ENCODE measurements at places on chromosomes 3 and 15.

- no peak for DNase-seq
Measured at GRCh38 chr3:27678234-27678633, 43.9 kb downstream of the EOMES start.

- no peak for DNase-seq
Measured at GRCh38 chr3:69020424-69020823, 6.9 kb upstream of the EOGT start.

- DNase-seq: no peak
Measured at GRCh38 chr3:105394177-105394576, 27.5 kb downstream of the ALCAM start.

DNA sequence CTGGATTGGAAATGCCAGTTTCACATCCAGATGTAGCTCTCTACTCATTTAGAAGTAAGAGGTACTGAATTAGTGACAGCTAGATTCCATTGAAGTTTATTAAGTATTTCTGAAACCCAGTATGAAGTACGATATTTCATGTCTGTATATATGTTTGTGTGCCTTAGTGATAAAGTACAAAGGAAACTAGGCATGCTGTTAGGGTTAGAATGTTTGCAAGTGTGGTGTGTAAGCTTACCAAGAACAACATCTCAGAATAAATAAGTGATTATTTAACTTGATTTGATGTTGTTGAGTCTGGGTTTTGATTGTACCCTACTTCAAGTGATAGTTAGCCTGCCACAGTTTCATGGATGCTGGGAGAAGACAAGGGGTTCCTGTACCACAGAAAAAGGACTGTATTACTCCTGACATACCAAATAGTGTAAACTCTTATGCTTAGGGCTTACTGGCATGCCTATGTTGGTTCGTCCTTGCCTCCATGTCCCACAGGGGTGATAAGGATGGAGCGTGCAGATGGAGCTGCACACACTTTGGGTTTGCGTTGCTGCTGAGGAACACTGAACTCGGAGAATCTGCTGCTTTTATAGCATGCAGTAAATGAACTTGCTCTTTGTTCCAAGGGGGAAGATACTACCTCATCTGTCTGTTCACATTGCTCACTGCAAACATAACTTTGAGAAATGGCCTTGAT, 43.6 kb downstream of the FNDC3B start:
- no peak for DNase-seq

GRCh38 chr3:152970851-152971250, 135.9 kb downstream of the P2RY1 start:
- no peak for DNase-seq

GRCh38 chr3:136277634-136278033, 27.5 kb downstream of the PCCB start:
- DNase-seq: no peak

- DNase-seq: no peak
Measured at GRCh38 chr15:31222773-31223341, 103.8 kb upstream of the KLF13 start.

DNA sequence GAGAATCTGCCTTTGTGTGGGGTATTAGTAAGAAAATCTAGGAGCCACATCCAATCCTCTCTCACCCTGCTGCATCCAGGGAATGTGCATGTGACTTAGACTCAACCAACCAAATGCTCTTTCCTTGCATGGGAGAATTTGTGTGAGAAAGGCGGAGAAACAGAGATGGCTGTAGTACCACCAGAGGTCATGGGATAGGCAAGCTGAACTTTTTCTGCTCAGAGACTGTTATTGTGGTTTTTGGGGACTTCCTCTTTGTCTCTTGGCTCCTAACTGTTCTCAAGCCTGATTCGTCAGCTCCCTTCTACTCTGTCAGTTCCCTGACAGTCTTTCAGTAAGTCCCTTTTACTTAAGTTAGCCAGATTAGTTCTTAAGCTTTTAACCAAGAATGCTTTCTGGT, 2.6 kb upstream of the ZSCAN2 start:
- no peak for DNase-seq

- DNase-seq: no peak
Measured at GRCh38 chr3:170095771-170096170, 58.0 kb downstream of the GPR160 start.

DNA sequence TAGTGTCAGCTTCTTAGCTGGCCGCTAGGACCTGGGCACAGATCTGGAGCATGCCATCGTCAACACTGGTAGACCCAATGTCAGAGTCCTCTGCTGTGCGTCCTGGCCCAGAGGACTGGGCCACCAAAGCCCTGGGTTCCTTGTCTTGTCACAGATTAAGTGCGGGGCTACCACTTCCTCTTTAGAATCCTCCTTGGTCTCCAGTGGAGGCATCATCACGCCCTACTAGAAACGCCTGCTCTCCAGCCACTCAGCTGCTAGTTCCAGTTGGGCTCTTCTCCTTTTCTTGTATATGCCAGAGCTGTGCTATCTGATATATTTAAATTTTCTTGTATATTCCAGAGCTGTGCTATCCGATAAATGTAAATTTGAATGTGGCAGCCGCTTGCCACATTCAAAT, 11.2 kb downstream of the PPCDC start:
- no peak for DNase-seq

DNA sequence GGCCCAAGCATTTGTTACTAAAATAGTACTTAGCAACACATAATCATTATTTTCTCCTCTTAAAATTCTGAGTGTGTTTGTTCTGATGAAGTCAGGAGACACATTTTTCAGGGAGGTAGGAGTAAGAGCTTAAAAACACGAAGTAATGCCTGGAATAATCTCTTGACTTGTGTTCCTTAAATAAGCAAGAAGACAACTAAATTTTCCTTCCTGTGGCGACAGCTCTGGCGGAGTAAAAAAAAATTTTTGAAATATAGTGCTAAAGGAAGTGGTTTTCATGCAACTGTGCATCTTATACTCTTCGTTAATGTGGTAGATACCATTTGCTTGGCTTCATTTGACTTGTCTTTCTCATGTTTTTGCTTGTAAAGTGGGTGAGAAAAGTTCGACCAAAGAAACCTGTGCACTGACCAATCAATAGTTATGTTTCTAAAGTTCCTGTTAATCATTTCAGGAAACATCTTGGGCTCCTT, 11.1 kb upstream of the MBNL1 start:
- DNase-seq: no peak

DNA sequence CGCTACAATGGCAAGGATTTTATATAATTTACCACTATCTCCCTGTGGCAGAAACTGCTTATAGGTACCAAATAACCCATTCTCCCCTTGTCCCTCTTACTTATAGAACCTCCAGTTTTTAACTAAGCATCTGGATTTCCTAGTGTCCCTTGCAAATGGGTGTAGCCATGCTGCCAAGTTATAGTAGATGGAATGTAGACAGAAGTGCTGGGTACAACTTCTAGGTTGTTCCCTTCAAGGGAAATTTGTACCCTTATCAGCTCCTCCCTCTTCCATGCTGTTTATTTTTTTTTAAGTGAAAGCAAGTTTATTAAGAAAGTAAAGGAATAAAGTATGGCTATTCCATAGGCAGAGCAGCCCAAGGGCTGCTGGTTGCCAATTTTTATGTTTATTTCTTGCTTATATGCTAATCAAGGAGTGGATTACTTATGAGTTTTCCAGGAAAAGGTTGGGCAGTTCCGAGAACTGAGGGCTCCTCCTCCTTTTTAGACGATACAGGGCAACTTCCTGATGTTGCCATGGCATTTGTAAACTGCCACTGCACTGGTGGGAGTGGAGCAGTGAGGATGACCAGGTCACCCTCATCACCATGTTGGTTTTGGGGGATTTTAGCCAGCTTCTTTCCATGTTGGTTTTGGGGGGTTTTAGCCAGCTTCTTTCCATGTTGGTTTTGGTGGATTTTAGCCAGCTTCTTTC, 40.1 kb upstream of the TM4SF19 start:
- no peak for DNase-seq

DNA sequence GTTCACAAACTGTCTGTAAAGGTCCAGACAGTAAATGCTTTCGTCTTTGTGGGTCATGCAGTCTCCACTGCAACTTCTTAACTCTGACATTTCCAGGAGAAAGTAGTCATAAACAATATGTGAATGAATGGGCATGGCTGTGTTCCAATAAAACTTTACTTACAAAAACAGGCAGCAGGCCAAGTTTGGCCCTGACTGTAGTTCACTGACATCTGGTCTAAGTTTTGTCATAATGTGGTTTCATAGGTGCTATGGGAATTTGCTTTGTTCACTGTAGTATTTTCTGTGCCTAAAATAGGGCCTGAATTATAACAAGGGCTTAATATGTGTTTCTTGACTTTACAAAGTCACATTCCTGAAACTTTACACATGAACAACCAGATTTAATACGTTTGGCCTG, 186.0 kb upstream of the KBTBD8 start:
- DNase-seq: no peak

DNA sequence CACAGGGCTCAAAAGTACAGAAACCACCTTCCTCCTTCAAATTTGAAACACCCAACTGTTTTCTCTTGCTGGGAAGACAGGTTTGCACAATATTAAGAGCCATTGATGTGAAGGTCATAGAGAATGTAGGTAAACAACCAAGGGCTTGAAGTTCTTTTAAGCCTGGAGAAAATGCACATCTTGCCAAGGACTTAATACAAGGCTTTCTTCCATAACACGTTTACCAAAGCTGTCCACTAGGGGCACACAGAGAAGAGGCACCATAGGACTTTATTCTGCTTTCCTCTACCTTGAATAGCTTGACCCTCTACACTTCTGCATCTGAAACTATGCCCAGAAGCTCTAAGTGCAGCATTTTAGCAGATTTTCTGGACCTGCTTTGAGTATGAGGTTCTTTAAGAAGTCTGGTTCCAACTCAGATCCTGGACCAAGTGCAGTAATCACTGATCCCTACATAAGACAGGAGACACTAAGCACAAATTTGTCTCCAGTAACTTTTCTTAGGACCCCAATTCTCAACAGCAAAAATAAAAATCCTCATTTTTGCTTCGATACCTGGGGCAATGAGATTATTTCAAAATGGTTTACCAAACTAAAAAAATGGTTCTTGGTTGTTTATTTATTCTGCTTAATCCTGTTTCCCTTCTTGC, 138.0 kb downstream of the FBN1 start:
- peak; percentile 6 for DNase-seq

- DNase-seq: peak; percentile 97
Measured at GRCh38 chr15:68620721-68621527, 42.1 kb downstream of the CORO2B start.

DNA sequence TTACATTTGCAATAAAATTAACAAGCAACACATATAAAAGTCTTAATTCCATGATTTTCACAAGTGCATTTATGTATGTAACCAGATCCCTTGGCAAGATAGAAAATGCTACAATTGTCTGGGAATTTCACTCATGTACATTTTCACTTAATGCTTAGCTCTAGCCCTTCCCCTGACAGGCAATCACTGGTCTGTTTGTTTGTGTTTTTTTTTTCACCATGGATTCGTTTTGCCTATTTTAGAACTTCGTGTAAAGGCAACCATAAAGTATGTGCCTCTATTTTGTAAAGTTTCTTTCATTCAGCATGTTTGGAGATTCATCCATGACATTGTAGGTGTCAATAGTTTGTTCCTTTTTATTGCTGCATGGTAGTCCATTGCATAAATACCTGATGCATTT, 260.9 kb upstream of the SLCO3A1 start:
- no peak for DNase-seq

DNA sequence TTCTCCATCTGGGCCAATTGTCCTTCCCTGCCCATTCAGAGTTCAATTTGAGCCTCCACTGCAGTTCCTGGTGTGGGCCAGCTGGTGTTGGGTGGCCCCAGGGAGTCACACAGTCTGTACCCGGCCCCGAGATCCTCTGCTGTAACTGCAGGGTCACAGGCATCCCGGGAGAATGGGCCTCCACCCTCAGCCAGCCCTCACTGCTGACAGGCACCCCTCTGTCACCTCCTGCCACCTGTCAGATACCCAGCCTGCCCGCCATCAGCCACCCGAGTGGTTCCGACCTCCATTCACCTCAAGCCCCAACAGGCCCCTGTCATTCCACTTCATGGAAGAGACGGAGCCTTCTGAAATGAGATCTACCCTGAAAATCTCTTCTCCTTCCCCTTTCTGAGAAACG, 73.2 kb downstream of the ST8SIA2 start:
- DNase-seq: no peak

GRCh38 chr15:85008474-85009260, 27.0 kb downstream of the PDE8A start:
- no peak for DNase-seq

GRCh38 chr15:93882141-93882540, 349.2 kb upstream of the MCTP2 start:
- DNase-seq: no peak

DNA sequence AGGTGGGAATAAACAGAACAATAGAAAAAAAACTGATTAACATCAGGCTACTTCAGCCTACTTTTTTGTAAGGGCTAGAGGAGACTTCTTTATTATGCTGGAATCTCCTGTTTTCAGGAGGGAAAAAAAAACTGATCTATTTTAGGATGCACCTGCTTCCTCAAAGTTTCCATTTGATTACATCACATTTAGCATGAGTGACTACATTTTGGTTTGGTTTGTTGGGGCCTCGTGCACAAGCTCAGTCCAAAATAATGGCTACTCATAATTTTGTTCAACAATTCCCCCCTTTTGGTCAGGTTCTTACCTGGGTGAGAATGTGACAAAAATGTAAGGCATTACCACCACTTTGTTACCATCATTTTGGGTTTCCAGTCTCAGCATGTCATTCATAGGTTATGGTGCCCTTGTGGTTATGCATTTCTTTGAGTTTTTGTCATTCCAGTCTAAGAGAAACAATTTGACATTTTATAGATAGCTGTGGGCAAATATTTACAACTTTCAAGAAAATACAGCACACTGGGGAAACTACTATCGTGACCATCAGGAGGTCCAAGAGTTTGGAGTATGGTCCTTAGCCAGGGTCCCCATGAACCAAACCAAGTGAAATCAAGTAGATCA, 93.6 kb upstream of the ATP11B start:
- DNase-seq: no peak

DNA sequence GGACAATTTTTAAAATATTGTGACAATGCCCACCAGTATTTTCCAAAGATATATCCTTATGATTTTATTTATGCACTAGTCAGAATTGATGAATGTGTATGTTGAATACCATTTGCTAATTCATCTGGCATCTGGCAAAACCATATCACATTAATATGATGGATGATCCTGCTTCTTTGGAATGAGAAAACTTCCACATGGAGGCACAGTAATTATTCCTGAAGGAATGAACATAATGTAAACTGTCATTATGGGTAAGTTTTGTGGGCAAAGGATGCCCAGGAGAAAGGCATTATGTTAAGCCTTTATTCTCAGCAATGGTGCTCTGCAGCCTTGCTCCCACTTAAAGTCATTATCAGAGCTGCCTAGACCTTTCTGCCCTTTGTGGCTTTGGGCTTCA, 113.0 kb upstream of the MME start:
- no peak for DNase-seq

- no peak for DNase-seq
Measured at GRCh38 chr3:12893247-12893646, 51.9 kb upstream of the RPL32 start.

DNA sequence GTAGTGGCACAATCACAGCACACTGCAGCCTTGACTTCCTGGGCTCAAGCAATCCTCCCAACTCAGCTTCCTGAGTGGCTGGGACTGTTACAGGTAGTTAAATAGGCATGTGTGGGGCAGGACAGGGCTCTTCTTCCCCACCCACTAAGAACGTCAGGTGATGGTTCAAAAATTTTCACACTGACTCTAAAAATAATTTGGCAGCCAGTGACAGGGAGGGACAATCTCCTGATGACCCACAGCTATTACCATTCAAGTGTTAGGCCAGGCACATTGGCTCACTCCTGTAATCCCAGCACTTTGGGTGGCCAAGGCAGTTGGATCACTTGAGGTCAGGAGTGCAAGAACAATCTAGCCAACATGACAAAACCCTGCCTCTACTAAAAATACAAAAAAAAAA, 12.2 kb upstream of the TRMT10C start:
- DNase-seq: no peak

- no peak for DNase-seq
Measured at GRCh38 chr3:46564190-46565021, 1.7 kb downstream of the LRRC2 start.

All from spinal cord (tissue), 10 donors.